ENCODE measurements at places on chromosomes 7 and 10. TPM values are rescaled to one million over a fixed set of nuclear protein-coding genes. Genes with fewer than 3 reads are reported as not detected.

- DNase-seq = no peak
These were observed 74.3 kb upstream of the GNAI1 start for GRCh38 chr7:80060218-80060806.

Gene SLC37A3
- 98.3 TPM for total RNA-seq

DNA sequence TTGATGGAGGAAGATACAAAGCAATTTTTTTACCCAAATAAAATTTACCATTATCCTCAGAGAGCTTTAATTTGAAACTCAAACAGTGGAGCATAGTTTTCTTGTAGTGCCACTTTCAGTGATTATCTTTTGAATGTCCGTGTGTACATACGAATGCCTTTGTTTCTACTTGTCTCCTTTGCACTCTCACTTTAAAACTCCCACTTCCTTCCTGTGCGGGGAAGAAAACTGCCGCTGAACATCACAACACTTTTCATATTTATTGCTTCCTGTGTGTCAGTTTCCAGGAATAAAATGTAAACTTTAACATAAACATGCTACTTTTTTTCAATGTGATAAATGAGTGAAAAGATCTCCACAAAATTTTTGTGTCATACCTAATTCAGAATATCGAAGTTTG lies 102.4 kb downstream of the SEMA3A start:
- DNase-seq = no peak

Gene GLI3
- total RNA-seq = not detected

DNA sequence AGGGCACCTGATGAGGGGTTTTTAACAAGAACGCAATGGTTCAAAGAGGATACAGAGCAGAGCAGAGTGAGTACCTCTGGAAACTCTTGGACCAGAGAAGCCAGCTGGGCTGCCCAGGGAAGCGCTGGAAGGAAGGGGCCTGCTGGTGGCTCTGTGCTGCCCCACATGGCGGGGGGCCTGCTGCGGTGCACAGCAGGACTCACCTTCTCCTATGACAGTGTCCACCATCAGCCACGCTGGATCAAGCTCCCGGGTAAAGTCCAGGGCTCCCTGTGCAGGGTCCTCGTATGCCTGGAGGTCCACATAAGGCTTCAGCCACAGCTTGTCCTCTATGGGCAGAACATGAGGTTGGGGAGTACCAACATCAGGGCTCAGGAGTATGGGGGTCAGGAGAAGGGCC lies 12.5 kb downstream of the EPHA1 start:
- DNase-seq = no peak
